ENCODE measurements at places on chromosomes 12 and 14.
A peak's percentile ranks its signal among the peaks of the same experiment; 100 is the strongest.

DNA sequence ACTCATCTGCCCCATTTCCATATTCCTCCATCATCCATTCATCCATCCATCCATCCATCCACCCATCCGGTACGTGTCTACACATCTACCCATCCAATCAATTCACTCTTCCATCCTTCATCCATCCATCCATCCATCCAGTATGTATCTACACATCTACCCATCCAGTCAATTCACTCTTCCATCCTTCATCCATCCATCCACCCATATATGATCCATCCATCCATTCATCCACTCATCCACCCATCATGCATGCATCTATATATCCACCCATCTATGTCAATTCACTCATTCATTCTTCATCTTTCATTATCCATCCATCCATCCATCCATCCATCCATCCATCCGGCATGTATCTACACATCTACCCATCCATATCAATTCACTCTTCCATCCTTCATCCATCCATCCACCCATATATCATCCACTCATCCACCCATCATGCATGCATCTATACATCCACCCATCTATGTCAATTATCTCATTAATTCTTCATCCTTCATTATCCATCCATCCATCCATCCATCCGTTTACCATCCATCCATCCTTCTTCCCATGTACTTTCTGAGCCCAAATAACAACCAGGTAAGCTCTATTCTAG is 108.6 kb upstream of the NOS1 start:
- DNase-seq: no peak

DNA sequence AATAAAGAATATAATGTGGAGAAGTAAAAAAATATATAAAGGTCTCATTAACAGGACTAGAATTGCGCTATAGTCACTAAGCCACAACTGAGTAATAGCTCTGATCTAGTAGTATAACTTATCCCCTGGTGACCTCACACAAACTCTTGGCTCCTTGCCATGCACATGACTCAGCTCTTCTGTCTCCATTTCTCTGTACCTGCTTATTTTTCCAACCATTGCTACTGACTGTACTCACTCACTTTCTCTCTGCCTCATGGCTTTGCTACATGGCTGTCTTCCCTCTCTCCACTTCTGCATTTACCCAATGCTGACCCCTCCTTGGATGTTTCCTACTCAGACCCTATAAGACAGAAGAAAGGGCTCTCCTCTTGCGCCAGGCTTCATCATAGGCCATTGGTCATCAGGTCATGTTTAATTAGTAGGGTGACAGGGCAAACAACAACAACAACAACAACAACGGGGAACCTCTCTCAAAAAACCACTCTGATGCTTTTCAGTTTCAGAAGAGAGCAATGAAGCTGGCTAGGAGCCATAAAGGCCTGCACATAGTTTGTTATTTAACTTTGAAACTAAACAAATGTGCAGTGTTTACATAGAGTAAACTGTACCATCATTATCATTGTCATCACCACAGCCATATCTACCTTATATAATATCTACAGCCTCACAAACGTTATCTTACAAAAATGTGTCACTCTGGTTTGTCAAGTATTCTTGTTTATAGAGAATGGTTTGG is 25.6 kb upstream of the KRAS start:
- peak; percentile 9 for DNase-seq

- DNase-seq: no peak
These were observed 111.0 kb downstream of the BEGAIN start for GRCh38 chr14:100476012-100476822.

DNA sequence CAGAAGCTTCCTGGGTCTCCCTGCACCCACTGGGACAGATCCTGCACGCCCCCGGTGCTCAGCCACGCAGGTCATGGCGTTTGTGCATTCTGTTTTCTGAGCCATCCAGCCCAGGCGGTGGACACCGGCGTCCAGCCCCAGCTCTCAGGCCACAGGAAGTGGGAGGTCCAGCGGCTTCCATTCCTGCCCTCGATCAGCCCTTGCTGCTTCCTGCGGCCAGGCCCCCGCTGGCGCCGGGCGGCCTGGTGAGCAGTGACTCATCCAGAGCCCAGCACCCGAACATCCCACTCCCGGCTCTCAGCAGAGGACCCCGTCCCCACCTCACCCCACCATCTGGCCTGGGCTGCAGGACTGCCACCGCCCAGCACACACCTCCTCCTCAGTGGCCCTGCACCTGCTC is 18.0 kb upstream of the NUDT14 start:
- no peak for DNase-seq

- no peak for DNase-seq
These were observed 1275.7 kb upstream of the FLRT2 start for GRCh38 chr14:84254290-84254689.

DNA sequence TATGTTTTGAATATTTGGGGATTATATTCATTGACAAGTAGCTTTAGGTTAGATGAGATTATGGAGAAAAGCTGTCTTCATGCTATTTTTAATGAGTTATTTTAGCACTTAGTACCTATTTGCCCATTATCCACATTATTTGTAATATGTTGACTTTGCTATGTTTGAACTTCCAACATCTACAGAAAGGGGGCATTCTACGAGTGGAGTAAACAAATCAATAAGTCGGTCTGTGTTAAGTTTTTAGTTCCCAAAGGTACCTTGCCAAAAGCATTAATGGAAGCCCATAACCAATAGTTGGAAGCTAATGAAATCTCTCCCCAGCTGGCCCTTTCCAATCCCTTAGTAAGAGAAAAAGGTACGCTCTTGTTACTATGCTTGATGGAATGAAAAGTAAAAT is 250.0 kb upstream of the E2F7 start:
- no peak for DNase-seq

- no peak for DNase-seq
These were observed 13.3 kb downstream of the SELPLG start for GRCh38 chr12:108620236-108620879.

GRCh38 chr12:94263905-94264561 is 115.7 kb downstream of the PLXNC1 start:
- DNase-seq: no peak

All from NCI-H510A (cell line).